Naive thymus-derived CD8-positive, alpha-beta T cell (primary cell): ENCODE measurements at places on chromosomes 5 and 9.

DNA sequence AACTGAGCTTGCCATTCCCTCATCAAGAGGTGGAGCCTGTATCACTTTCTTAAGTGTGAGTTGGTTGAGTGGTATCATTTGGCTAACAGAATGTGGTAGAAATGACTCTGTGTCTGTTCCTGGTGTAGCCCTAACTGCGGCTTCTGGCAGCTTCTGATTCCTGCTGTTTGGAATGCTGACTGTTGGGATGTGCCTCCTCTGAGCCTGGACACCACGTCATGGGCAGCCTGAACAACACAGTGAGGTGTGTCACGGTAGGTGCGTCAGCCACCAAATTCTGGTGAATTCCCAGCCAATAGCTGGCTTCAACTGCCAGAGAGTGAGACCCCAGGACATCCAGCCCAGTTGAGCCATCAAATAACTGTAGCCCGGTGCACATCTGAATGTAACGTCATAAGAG lies 6.1 kb upstream of the C9orf152 start:
- DNase-seq, result no peak

DNA sequence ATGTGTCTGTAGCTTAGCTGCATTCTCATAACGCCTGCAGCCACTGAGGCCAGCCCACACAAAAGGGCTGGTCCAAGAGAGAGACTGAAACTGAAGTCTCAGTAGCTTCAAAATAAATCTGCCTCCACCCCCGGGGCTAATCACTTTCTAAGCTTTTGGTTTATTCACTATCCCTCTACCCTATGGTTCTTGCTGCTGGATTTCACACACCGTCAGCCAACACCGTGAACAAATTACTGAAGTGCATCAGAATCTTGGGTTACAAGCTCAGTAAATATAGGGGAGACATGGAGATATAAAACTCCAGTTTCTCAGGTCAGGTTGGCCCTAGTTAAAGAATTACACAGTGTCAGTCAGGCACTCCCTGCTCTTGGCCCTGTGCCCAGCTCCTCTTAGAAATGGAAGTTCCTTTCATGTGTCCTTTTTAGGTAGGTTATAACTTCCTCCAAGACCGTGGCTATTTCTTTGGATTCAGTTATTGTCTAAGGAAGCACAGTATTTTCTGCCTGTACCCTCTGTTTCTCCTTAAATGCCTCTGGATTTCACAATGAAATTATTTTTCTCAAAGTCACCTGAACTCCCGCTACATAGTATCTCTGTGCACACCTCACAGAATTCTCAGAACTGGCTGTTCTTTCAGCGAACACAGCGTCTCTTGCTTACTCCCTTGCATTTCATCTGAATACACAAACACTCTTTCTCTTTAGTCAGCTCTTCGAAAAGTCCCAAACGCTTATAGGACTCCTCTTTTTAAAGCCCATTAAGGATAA lies 112.5 kb downstream of the FAM174A start:
- no peak for DNase-seq

GRCh38 chr5:114471529-114471928 lies 109.7 kb downstream of the KCNN2 start:
- DNase-seq, result no peak

- no peak for DNase-seq
Observed at GRCh38 chr9:114006155-114006550, 71.9 kb downstream of the AMBP start.
